Activated CD8-positive, alpha-beta T cell treated with anti-CD3 and anti-CD28 coated beads for 36 hours (primary cell): ENCODE measurements at places on chromosomes 12 and 14. TPM values are rescaled to one million over a fixed set of nuclear protein-coding genes. Genes with fewer than 3 reads are reported as not detected.

DNA sequence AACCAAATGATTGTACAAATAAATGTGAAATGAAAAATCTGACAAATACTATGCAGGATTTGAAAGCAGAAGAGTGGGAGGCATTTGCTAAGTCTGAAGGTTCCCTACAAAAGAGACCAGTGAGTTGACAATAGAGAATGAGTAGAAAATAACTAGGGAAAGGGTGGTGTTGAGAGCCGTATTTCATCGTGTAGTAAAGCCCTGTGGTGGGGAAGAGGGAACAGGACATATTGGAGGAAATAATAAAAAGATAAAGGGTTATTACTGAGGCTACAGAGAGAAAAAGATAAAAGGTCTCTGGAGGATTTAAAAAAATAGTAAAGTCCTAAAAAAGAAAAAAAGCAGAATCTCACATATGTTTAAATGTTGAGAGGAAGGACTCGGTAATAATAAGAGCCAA is 268.8 kb downstream of the DUSP6 start:
- no peak for DNase-seq

GRCh38 chr12:29148596-29148910 is 525 bp upstream of the FAR2 start:
- DNase-seq, result peak; percentile 32

GRCh38 chr14:99436247-99437180 is 44.1 kb downstream of the SETD3 start:
- DNase-seq, result no peak

DNA sequence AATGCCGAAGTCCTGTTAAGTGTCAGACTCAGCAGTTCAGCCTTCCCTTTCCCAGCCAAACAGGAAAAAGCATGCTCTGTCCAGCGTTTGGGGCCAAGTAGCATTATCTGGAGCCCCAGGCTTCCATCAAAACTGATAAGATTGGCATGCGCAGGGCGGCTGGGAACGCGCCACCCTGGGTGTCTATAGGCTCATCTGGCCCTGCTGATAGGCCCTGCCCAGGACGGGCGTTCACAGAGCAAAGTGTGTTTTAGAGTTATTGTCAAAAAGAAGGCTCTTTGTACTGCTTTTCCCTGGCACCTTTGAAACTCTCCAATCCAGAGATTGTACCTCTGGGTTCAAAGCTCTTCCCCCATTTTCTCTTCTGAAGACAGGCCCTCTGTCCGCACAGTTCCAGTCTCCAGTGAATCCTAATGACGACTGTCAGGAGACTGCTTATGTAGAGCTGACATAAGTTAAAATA is at the start of gene ART4:
Gene ART4 (minus strand): TSS at position 102 of the 463 bp plus-strand sequence. CDS start 413 bp downstream, outside the sequence.
- DNase-seq, result no peak

DNA sequence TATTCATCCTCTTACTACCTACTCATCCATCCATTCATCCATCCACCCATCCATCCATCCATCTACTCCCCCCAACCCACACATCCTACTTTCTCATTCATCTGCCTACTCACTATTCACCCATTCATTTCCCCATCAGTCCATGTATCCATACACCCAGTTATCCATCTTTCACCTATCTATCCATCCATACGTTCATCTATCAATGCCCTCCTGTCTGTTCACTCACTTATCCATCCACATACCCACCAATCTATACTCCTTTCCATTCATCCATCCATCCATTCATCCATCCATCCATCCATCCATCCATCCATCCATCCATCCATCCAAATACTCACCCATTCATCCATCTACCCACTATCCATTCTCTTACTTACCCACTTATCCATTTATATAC is 117.8 kb upstream of the LHX5 start:
- DNase-seq, result no peak

- no peak for DNase-seq
Measured at GRCh38 chr14:89215114-89215513, 201.9 kb downstream of the FOXN3 start.

- DNase-seq, result no peak
Measured at GRCh38 chr12:3975652-3976051, 102.5 kb upstream of the PARP11 start.

- no peak for DNase-seq
Measured at GRCh38 chr12:79454338-79454843, 236.4 kb downstream of the PAWR start.

GRCh38 chr12:73892201-73892600 is 645.4 kb upstream of the ATXN7L3B start:
- DNase-seq, result no peak

DNA sequence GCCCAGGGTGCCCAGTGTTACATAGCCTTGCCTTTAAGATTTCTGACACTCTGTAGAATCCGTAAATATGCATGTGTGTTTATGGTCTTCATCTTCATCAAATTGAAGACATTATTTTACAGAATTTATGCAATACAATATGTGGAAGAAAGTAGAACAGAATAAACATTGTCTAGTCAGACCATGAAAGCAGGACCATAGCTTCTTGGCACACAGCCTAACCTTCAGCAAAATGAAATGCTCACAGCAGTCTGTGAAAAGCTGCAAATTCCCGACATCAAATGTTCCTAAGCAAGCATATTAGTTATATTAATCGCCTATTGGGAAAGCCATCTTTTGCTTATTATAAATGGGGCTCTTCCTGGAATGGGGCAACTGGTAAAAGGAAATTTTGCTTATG is 111.3 kb upstream of the GARIN2 start:
- no peak for DNase-seq

DNA sequence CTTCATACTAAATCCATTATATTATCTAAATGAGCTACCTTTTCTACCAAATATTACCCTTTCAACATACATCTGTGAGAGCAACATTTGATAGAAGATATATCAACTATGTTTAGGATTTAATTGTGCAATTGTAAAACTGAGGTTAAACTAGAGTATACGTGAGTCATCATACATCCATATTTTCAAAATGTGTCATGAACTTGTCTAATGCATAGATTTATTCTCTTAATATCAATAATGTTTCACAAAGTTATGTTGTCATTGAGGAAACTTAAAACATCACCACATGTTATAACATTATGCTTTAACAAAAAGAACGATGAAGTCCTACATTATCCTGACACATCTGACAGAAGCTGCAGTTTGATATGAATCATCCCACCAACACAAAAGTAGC is 645.5 kb upstream of the NOVA1 start:
- DNase-seq, result no peak

DNA sequence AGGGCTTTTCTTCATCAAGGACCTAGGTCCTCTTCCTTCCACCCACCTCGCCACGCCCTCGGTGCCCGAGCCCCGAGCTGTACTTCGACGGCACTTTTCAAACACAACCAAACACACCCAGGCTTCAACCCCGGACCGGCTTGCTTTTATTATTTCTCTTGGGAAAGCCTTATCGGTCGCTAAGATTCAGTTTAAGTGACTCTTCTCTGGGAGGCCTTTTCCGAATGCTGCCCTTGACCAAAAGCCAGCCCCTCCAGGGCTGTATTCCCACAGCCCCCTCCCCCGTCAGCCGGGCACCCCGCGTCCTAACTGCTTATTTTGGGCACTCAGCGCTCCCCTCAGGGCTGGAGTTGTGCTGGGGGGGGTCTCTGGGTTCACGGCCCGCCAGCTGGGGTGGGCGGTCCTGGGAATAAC is 644 bp upstream of the PPP4R4 start:
- DNase-seq, result peak; percentile 34

GRCh38 chr14:70032016-70032415 is 152.8 kb downstream of the SMOC1 start:
- no peak for DNase-seq

- no peak for DNase-seq
Measured at GRCh38 chr12:79891506-79892162, 43.3 kb downstream of the PPP1R12A start.

- peak; percentile 61 for DNase-seq
Measured at GRCh38 chr12:53751336-53752191, at the start of gene CISTR. TSS of gene CISTR (minus strand) at chr12:53751979.

Gene SIX4
- not detected for total RNA-seq

Gene FGF23
- not detected for total RNA-seq

Gene SERPINA9
- total RNA-seq, result not detected

Gene POTEM
- not detected for total RNA-seq

Gene TDRD9
- 1.2 TPM for total RNA-seq

Gene LRP1-AS
- total RNA-seq, result not detected

Gene TMX1
- 53.6 TPM for total RNA-seq

Gene BCL11B
- total RNA-seq, result 48.5 TPM
